ENCODE measurements at places on chromosomes 5 and 9.

GRCh38 chr5:153523211-153523610 lies 32.7 kb downstream of the GRIA1 start:
- no peak for DNase-seq

GRCh38 chr9:31519011-31519410 lies 865.4 kb upstream of the ACO1 start:
- no peak for DNase-seq

- DNase-seq = no peak
These were observed 309.8 kb downstream of the TRPM3 start for GRCh38 chr9:70811638-70812037.

DNA sequence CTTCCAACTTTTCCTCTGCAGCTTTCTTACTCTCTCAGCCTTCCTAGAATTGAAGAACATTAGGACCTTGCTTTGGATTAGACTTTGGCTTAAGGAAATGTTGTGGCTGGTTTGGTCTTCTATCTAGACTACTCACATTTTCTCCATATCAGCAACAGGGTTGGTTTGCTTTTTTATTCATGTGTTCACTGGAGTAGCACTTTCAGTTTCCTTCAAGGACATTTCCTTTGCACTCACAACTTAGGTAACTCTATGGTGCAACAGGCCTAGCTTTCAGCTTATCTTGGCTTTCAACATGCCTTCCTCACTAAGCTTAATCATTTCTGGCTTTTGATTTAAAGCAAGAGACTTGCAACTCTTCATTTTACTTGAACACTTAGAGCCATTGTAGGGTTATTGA lies 153.1 kb downstream of the CCDC192 start:
- no peak for DNase-seq

- no peak for DNase-seq
These were observed 841.9 kb upstream of the ACO1 start for GRCh38 chr9:31542384-31543055.

- no peak for DNase-seq
These were observed 41.4 kb downstream of the DAB2IP start for GRCh38 chr9:121692606-121693387.

DNA sequence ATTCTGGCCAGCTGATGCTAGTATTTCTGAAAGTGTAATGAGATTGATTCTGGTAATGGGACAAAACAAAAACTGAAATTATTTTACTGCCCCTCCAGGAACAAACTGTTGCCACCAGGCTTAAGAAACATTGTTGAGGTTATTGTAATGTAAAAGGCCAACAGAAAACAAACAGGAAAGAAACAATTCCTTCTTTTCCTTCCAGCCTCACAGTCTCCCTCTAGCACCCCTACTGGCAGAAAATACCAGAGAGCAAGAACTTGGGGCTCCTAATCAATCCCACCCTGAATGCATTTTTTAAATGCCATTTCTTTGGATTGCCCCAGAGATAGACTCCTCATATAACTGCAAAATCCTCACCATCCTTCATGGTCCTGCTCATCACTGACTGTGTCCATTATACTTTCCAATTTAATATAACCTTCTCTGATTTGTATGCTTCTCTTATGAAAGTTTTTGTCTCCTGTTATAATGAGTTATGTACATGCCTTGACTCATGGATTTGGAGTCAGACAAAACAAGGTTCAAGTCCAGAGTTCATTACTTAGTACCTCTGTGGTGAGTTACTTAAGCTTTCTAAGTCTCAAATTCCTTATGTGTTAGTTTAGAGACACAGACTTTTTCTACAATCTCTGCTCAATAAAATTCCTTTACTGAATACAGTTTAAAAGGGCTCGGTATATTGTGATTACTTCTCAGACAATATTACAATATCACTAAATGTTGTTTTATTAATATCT lies 157.9 kb upstream of the FBN2 start:
- DNase-seq = no peak

DNA sequence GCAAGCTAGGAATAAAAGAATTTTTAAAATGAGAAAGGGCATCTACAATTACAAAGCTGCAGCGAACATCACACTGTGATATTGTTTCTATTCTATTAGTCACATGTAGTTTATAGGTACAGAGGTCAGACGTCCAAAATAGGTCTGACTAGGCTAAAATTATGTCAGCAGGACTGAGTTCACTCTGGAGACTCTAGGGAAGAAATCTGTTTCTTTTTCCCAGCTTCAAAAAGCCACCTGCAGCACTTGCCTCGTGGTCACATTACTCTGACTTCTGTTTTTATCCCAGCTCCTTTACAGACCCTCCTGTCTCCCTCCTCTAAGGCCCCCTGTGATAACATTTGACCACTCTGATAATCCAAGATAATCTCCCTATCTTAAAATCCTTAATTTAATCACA lies 5.1 kb upstream of the CKS2 start:
- DNase-seq = no peak

DNA sequence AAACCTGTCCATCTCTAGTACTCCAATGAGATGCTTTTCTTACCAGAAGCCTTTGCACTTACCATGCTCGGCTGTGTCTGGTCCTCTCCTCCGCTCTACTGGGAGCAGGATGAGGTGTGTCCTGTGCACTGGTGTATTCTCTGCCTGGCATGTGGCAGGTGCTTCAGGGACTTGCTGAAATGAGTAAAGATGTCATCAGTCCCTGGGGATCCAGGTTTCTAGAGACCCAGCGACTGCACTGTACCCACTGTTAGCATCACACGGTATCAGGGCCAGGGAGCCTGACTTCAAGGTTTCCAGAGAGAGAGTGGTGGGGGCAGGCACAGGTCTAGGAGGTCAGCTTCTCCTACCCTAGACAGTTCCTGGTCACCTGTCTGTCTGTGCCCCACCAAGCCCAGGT lies 10.5 kb downstream of the PTTG1 start:
- no peak for DNase-seq

- no peak for DNase-seq
These were observed 18.0 kb downstream of the OTULINL start for GRCh38 chr5:14599476-14600127.

- DNase-seq = no peak
These were observed 226.5 kb downstream of the ARL15 start for GRCh38 chr5:54083851-54084250.

DNA sequence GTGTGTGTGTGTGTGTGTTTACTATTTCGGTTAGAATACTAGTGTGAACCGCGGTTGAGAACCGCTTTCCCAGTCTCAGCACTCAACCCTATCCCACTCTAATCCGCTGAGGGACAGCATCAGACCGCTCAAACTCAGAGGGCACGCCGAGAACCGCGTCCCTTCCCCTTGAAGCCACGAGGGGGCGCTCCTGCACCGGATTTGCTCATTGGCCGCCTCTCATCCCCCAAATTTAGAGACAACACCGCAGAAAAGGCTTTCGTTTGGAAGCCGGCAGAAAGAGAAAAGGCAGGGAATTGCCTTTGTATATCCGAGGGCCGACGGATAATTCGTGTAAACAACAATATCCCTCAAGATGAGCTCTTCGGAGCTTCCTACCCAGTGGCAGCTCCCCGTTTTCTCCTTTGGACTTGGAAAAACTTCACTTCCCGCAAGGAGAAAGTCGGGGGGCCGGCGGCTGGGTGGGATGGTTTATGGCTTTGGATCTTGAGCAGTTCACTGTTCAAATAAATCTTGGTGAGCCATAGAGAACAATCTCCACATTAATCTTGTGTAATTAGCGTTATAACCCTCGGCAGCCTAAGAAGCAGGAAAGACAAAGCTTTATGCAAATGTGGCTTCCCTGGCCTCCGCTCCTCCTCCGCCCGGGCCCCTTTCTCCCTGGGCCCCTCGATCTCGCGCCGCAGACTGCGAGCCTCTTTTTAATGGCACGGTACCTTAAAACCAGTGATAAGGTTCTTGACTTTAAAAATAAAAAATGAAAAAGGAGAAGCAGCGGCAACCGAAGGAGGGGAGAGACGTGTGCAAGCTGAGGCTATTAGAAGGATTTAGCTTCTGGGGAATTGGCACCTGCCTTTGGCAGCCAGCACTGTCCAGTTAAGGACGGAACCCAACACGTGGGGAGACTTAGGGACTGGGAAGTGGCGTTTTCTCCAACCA lies 296.8 kb downstream of the PARP8 start:
- no peak for DNase-seq

DNA sequence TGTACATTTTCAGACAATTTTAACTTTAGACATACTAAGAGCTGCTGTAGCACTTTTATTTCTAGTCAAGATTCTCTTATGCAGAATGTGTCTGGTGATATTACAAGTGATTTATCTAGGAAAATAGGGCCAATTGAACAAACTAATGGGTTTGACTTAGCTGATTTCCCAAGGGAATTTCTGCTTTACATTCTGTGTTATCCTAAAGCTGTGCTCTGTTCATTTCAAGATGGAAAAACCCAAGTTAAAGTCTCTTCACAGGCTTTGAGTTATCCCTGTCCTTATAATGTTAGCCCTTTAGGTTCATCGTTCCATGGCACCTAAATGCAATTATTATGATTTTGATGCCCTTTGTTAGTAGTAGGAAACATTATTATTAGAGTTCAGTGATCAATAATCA lies 704.9 kb upstream of the CDH18 start:
- no peak for DNase-seq

DNA sequence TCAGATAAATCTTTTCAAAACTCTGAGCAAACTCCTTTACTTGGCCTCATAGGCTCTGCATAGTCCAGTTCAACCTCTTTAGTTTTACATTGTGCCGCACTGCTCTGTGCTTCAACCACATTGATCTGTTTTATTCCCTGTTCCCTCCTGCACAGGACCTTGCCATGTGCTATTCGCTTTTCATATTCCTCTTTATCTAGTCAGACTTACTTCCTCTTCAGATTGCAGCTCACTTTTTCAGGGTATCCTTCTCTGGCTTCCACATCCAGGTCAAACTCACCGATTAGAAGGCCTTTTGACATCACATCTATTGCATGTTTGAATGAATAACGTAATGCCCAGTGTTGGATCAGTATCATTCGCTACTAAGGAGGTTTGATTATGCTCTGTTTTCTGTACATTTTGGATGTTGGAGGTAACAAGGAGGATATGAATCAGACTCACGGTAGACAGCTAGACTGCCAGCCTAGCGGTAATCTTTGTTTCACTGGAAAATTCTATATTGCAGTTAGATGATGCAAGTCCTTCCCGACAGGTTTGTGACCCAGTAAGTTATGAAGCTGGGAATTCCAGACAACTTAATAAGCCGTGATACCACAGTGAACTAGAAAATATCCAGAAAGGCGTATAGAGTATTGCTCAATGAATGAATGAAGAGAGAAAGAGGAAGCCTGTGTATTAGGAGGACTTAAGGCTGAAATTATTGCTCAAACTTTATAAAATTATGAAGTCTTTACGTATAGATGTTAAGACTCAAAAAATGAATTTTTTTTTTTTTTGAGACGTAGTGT lies 65.7 kb downstream of the IQGAP2 start:
- DNase-seq = no peak

GRCh38 chr5:141503681-141504080 lies 14.8 kb downstream of the PCDHGC5 start:
- DNase-seq = no peak

DNA sequence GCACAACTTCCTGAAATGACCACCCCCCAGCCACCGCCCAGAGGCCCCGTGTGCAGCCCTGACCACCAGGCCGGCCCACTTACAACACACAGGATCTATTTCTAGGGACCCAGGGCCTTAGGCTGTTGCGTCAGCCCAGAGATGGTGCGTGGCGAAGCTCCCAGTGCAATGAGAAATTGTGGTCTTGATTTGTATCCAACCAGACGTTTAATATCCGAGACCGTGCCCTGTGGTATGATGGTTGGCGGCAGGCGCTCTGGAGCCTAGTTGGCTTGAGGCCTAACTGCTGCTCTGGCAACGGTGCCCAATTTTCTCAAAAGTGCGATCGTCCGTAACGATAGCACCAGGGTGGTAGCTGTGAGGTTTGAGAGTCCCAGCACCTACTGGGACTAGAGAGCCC lies 32.6 kb upstream of the SLC6A19 start:
- DNase-seq = no peak

DNA sequence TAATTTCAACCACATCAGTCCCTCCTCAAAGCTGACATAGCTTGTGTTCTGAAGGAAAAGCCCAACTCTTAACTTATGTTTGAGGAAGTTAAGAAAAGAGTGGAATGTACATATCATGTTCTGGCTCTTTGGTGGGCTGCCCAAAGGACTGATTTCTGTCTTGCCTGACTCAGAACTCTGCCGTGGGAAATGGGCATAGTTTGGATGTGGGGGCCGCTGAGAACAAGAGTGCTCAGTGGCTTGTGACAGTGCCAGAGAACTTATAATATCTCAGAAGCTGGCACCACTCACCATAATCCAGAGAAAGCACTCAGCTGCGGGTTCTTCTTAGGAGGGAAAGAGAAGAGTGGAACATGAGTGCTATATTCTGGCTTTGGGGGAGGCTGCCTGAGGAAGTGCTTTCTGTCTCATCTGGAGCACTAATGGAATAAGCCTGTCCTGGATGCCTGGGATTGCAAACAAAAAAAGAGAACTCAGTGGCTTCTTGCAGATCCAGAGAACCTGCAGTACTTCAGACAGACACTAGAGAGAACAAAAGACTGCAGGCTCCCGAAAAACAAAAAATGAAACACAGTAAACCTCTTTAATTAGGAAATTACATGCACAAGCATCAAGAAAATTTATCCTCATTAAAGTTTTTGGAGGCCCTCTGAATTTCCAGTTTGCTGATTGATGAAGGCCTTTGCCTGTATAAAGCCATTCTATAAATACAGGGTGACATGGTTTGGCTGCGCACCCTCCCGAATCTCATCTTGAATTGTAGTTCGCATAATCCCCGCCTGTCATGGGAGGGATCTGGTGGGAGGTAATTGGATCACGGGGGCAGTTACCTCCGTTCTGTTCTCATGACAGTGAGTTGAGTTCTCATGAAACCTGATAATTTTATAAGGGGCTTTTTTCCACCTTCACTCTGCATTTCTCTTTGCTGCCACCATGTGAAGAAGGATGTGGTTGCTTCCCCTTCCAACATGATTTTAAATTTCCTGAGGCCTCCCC lies 207.0 kb downstream of the DMAC1 start:
- no peak for DNase-seq

DNA sequence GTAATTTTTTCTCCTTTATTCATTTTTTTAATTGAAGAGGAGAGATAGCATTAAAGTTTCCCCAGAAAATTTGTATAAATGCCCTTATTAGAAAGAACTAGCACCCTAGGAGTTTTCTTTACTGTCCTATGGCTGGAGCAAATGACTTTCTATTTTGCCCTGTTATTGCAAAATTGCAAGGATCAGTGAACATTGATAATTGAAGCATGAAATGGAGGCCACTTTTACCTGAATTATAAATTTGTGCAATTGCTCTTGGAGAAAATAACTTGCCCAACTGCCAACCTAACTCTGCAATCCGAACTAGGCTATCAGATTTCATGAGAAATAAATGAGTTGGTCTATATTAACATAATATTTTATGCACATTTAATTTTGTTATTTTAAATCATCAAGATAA lies 111.9 kb downstream of the MTRR start:
- DNase-seq = no peak

DNA sequence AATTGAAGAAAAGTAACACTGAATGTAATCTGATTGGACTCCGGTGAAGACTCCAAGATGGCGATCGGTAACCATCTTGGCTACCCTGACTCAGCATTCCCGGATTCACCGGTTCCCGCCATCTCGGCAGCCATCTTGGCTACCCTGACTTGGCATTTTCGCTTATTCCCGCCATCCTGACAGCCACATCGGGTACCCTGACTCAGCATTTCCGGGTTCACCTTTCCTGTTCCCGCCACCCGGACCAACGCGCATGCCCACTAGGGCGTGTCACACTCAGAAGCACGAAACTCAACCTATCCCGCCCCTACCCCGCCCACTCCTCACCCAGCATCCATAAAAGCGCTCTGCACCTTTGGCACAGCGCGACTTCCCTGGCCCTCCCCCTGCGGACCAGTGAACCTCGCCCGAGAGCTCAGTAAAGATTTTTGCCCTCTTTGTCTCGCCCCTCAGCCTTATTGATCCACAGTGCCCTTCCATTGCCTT lies 17.2 kb downstream of the SPTLC1 start:
- DNase-seq = peak; percentile 28

GRCh38 chr5:10351199-10351905 lies 2.1 kb upstream of the MARCHF6 start:
- DNase-seq = no peak
